Sigmoid colon (tissue), 7 donors: ENCODE measurements at places on chromosomes 6 and 20. TPM values are rescaled to one million over a fixed set of nuclear protein-coding genes. Genes with fewer than 3 reads are reported as not detected.

Gene ADAM33
- 12.3 TPM for polyA plus RNA-seq

Gene EDN1
- 3.9 TPM for polyA plus RNA-seq

Gene BTNL2
- polyA plus RNA-seq = not detected

Gene OPRM1
- 0.19 TPM for polyA plus RNA-seq

Gene E2F1
- polyA plus RNA-seq = 1.8 TPM

Gene BTN3A1
- 33.5 TPM for polyA plus RNA-seq

Gene NKAPL
- 0.55 TPM for polyA plus RNA-seq

Gene TRIM31
- polyA plus RNA-seq = 133 TPM

Gene SIGLEC1
- polyA plus RNA-seq = 6.9 TPM

Gene ZNF311
- polyA plus RNA-seq = 1.4 TPM

Gene SMLR1
- polyA plus RNA-seq = not detected

Gene KCNK16
- not detected for polyA plus RNA-seq

Gene SLC4A11
- not detected for polyA plus RNA-seq

Gene GPSM3
- 56.2 TPM for polyA plus RNA-seq

Gene C6orf118
- not detected for polyA plus RNA-seq

Gene SMOC2
- polyA plus RNA-seq = 6.2 TPM

Gene CFB
- polyA plus RNA-seq = 118 TPM

Gene SNX3
- 242 TPM for polyA plus RNA-seq
